Urinary bladder (tissue), 4 donors: ENCODE measurements at places on chromosomes 12 and 14. TPM values are rescaled to one million over a fixed set of nuclear protein-coding genes. Genes with fewer than 3 reads are reported as not detected.

Gene POLE2
- total RNA-seq = 25.5 TPM

Gene GZMH
- total RNA-seq = not detected

Gene CCDC88C
- 19.7 TPM for total RNA-seq

Gene GNB3
- 2.5 TPM for total RNA-seq

Gene CCDC175
- total RNA-seq = 0.74 TPM

Gene LALBA
- total RNA-seq = not detected

Gene MORN3
- total RNA-seq = 0.16 TPM

Gene CHMP4A
- 22.5 TPM for total RNA-seq

Gene LBHD2
- not detected for total RNA-seq

DNA sequence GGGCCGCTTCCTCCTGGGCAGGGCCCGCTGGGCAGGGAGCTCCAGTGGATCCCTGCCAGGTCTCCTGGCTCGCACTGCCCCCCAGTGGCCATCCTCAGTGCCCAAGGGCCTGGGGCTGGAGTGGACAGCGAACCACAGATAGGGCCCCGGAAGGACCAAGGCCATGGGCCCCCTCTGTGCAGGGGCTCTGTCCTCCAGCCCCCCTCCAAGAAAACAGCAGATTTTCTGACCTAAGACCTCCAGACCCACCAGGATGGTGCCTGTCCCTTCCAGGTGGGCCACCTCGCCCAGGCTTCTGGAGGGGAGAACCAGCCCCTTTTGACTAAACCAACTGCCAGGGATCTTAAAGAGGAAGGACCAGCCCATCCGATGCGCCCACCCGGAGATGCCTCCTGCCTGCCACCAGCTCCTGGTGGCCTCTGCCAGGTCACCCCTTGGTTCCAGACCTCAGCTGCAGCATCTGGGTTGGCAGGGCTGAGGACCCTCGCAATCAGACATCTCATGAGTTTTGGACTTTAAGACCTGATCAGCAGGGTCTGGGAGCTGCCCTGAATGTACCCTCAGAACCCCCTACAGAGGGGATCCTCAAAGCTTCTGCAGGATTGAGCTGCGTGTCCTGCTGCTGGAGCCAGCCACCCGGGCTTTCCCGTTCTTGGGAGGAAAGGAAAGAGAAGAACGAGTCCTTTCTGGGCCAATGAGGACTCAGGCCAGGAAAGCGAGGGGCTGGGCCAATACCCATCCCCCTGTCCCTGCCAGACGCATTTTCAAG is 325.8 kb upstream of the DIO3 start:
- no peak for DNase-seq

- no peak for DNase-seq
Measured at GRCh38 chr14:88599326-88599725, 36.5 kb downstream of the ZC3H14 start.

DNA sequence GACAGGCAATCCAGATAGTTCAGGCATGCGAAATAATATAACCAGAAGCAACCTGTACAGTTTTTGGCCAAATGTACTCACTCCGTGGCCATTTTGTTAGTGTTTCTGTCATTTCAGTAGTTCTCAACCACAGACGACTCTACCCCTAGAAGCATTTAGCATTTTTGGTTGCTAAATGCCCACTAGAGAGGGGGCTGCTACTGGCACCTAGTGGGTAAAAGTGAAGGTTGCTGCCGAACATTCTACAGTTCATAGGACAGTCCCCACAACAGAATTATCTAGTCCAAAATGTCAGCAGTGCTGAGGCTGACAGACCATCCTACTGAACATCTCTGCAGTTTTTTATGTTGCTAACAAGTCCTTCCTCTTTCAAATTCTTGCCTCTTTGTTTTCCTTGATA is 107.4 kb downstream of the TSHR start:
- DNase-seq = no peak

DNA sequence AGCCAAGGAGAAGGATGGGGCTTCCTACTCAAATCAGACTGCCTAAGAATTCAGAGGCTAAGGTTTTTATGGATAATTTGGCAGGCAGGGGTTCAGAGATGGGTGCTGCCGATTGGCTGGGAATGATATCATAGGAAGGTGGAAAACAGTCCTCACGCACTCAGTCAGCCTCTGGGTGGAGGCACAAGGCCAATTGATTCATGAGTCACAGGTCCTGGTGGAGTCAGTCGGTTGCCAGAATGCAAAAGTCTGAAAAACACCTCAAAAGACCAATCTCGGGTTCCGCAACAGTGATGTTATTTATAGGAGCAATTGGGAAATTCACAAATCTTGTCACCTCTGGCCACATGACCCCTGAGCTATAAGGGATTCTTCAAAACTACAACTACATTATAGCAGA is 105.5 kb downstream of the GXYLT1 start:
- DNase-seq = no peak

GRCh38 chr14:95365401-95365800 is 45.7 kb upstream of the CLMN start:
- no peak for DNase-seq

GRCh38 chr14:28773176-28773575 is 6.6 kb downstream of the FOXG1 start:
- DNase-seq = no peak

DNA sequence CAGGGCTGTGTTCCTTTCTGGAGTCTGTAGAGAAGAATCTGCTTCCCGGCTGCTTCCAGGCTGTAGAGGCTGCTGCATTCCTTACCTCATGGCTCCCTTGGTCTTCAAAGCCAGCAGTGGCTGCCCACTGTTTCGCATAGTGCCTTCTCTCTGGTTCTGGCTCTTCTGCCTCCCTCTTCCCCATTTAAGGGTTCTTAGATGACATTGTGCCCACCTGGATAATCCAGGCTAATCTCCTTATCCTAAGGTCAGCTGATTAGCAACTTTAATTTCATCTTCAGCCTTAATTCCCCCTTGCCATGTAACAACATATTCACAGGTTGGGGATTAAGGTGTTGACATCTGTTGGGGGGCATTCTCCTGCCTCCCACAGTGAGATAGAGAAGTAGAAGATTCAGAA is 208.6 kb upstream of the TMTC1 start:
- DNase-seq = no peak

DNA sequence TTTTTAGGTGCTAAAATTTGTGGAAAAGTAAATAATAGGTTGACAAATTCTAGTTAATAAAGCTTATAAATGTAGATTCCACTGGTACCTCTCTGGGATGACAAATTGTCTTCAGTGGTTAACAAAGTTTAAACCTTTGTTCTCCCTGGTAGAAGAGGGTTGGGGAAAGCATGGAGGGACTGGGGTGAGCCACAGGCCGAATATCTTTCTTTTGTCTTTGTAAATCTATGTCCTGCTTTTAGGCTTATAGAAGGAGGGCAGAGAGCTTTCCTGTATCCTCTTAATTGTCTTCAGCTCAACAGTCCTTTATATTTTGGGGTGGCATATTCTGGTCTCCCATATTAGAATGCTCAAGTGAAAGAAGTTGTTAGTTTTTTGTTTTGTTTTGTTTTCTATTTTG is 142.2 kb upstream of the CNOT2 start:
- DNase-seq = no peak

- no peak for DNase-seq
Measured at GRCh38 chr12:121713793-121714192, 1.2 kb downstream of the TMEM120B start.

DNA sequence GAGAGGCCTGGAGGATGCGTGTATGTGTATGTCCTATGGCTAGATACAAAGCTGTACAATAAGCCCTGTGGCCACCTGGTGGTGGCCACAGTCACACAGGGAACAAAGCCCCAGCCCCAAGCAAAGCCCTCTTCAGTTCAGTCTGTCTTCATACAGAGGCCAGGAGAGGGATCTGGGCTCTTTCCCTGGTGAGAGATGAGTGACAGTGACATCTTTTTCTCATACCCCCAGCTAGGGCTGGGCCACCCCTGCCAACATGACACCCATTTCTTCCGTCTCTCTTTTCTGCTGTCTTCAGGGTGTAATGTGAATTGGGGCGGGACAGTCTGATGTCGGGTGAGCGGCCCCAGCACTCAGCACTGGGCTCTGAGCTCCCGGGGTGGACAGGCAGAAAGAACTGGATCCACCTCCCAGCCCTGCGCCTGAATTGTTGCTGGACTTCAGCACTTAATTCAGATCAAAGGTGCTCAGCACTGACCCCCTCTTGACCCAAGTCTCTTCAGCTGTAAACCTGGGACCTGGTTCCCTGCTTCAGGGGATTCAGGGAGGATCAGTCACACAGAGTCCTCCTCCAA is 59.8 kb downstream of the SERPINA3 start:
- DNase-seq = no peak

DNA sequence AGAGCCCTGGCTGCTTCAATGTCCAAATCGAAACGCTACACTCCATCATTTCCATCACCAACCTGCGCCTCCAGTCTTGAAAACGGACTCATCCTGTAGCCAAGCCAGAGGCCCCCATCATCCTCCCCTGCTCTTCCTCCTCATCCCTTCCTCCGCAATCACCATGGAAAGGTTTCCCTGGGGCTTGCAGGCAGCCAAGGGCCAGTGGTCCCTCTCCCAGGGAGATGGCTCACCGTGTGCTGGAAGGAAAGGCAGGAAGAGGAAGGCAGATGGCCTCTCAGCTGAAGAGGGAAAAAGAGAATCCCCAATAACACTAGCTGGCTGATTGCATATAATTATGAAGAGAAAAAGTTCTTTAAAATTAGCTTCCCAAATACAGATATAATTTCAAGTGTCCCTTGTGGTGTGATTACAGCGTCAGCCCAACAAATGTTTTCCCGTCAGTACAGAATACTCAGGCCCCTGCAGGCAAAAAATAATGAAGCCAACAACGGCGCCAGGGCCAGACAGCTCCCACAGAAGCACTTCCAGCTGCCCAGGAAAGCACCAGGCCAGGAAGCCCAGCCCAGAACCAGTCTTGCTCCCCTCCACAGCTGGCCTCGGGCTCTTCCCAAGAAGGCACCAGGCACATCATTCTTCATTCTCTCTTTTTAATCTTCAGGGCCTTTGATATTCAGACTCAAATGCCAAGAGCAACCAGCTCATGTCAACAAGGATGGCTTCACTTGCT is 24.7 kb downstream of the ITPK1 start:
- no peak for DNase-seq

DNA sequence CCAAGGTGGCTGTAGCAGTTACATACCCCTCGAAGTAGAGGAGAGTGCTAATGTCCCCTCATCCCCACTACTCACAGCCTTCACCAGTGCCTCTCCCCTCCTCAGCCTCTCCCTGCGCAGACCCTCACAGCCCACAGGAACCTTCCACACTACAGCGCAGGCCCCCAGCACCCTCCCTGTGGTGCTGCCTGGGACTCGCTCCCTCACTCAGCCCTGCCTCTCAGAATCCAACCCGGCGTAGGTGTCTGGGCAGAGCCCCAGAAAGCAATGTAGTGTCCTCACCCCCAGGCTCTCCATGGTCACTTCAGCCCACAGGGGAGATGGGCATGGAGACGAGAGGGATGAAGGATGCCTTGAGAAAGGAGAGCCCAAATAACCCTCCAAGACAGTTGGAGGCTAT is 10.9 kb upstream of the ZNF740 start:
- DNase-seq = no peak

DNA sequence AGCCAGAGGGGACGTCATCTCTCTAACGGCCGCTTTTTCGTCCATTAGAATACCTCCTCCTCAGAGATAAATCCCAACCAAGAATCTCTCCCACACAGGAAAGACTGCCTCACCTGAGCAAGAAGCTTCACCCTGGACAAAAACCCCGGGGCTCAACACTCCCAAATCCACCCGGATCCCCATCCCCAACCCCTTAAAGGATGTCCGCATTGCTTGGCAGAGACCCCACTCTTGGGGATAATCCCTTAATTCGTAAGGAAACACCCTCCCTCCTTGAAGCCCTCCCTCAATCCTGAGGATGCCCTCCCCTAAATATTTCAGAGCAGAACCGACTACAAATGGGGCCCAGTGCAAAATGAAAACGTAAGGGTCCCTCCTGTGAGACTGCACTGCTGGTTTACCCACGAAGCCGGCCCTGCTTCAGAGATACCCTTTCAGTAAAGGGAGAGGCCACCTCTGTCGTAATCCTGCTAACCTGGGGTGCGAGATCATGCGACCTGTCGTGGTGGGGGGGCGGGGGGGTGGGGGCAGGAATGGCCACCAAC is 655 bp upstream of the DYNLL1 start:
- DNase-seq = no peak

DNA sequence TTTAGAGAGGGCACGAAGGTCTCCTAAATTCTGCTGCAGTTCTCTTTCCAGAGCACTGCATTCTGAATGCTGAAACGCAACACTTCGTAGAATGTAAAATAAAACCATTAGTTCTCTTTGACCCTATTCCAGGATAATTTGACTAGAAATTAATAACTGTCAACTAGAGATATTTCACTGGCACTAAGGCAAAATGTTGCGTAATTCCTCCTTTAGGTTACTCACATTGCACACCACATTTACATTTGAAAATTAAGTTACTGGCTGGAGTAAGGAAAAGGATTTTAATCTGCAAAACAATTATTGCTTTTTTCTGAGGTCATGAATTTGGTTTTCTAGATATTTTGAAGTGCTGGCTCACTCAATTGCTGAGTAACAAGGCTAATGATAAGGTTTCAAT is 58.0 kb upstream of the TRHDE start:
- DNase-seq = no peak

- DNase-seq = peak; percentile 13
Measured at GRCh38 chr12:103930787-103931735, 851 bp downstream of the HSP90B1 start.

DNA sequence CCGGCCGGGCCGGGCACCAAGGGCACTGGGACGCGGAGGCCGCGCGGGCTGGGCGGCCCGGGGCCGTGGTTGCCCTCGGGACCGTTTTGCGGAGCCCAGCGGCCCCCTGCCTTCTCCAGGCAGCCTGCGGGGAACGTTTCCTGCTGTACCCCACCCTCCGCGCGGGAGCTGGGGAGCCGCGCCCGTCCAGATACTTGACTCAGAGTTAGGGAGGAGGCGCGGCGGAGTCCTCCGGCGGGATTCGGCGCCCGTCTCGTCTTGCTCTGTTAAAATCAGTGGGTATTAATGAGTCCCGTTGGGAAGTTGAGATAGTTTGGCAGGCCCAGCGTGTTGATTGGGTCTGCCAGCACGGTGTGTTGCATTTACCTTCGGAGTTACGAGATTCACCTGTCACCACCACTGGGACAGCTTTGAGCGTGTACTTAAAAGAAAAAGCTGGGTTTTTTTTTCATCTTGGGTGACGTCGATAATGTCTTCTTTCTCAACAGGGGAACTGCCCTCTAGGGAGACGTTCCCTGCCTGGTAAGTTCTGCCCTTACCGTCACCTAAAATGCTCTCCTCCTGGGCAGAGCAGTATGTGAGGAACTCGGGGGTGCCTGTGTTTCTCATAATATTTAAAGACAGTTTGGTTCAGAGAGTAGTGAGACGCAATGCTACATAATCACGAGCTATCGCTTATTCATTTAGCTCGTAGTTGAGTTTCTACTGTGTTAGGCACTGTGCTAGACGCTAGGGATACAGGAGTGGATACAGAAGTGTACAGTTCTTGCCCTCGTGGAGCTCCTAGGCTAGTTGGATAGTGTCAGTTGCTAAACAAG is 596 bp downstream of the DLST start:
- no peak for DNase-seq

GRCh38 chr14:52081964-52082363 is 13.1 kb upstream of the NID2 start:
- no peak for DNase-seq

DNA sequence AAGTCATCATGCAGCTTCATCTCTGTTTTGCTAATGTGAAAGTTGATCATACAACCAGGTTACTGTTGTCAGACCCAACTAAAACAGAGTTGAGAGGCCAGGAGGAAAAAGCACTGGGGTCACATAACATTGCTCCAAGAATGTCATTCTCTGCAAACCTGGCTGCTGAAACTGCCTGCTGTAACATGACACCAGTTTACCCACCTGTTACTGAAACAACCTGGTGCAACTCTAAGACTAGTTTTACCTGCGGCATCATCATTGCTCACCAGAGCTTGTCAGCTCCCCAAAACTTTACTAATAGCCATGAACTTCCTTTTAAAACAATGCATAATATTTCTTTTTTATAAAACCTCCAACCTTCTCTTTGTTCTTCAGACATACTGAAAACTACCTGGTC is 30.7 kb upstream of the DEGS2 start:
- DNase-seq = no peak
